Glomerular endothelial cell (primary cell): ENCODE measurements at places on chromosomes 12 and 14. TPM values are rescaled to one million over a fixed set of nuclear protein-coding genes. Genes with fewer than 3 reads are reported as not detected.

- DNase-seq, result no peak
Measured at GRCh38 chr12:65500091-65500900, 221.8 kb downstream of the MSRB3 start.

GRCh38 chr14:94548999-94549985 is 11.9 kb upstream of the SERPINA4 start:
- DNase-seq, result no peak

- no peak for DNase-seq
Measured at GRCh38 chr14:50379563-50379962, 17.1 kb downstream of the CDKL1 start.

DNA sequence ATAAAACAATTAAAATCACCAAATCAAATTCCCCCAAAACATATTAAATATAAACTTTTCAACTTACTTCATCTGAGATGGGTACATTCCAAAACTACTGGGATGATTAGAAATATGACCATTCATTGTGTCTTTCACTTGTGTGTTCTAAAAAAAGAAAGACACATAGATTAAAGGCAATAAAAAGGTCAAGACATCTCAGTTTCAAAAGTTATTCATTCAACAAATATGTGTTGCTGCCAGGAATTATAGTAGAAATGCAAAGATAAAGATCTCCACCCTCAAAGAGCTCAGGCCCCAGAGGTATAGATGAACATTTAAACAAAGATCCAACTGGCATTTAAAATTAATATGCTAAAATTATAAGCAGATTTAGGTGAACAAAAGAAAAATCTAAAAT is 106.4 kb downstream of the EPS8 start:
- DNase-seq, result no peak

- DNase-seq, result peak; percentile 1
Measured at GRCh38 chr14:101665478-101666078, 95.9 kb upstream of the PPP2R5C start.

- no peak for DNase-seq
Measured at GRCh38 chr12:3455312-3455711, 35.7 kb upstream of the PRMT8 start.

DNA sequence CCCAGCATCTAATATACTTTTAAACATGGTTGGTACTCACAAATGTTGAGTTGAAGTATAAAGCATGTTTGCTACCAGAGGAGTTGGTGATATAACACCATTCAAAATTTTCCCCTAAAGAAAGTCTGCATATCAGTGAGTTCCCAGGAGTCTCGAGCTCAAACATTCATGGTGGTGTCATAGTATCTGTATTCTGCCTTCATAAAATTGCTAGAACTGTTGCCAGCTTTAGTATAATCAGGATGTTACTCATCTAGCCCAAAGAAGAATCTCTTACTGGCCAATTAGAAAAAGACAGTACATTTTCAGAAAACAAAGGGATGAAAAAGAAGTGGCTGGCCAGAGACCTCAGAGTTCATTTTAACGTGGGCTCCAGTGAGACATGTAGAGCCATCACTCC is 374.7 kb downstream of the KCNH5 start:
- DNase-seq, result no peak

GRCh38 chr12:31822761-31823160 is 93.9 kb upstream of the AMN1 start:
- DNase-seq, result no peak

- no peak for DNase-seq
Measured at GRCh38 chr12:95131589-95132340, 58.3 kb upstream of the NR2C1 start.

- no peak for DNase-seq
Measured at GRCh38 chr12:70264067-70264867, 21.0 kb downstream of the CNOT2 start.

GRCh38 chr12:109753959-109754358 is 40.3 kb downstream of the FAM222A start:
- no peak for DNase-seq

GRCh38 chr14:47822326-47822725 is 146.9 kb upstream of the MDGA2 start:
- no peak for DNase-seq

- DNase-seq, result no peak
Measured at GRCh38 chr14:97290977-97291376, 493.8 kb downstream of the VRK1 start.

- no peak for DNase-seq
Measured at GRCh38 chr14:55547650-55548315, 32.2 kb upstream of the KTN1 start.

- DNase-seq, result no peak
Measured at GRCh38 chr14:58863661-58864345, 226.0 kb downstream of the DACT1 start.

- no peak for DNase-seq
Measured at GRCh38 chr12:5776091-5776490, 169.0 kb downstream of the ANO2 start.

DNA sequence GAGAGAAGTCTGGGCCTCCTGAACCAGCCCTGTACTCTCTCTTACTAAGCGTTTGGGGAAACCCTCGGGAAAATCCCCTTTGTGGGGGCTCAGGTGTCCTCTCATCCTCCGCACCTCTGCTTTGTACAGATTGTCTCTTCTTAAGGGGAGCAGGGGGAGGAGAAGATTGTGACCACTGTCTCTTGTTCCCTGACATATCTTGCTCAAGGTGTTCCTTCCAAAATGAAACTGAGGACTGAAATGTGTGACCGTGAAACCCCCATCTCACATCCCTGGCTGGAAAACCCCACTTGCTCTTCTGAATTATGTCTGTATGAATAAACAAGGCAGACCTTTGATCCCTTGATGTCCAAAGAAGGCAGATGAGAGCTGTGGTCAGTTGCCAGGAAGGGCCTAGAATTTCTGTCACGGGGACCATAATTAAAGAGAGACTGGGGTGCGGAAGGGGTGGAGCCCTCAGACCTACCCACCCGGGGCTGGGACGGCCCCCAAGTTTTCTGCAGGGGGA is 369.8 kb downstream of the AACS start:
- DNase-seq, result no peak

GRCh38 chr14:76647697-76648298 is 113.5 kb upstream of the VASH1 start:
- peak; percentile 45 for DNase-seq

DNA sequence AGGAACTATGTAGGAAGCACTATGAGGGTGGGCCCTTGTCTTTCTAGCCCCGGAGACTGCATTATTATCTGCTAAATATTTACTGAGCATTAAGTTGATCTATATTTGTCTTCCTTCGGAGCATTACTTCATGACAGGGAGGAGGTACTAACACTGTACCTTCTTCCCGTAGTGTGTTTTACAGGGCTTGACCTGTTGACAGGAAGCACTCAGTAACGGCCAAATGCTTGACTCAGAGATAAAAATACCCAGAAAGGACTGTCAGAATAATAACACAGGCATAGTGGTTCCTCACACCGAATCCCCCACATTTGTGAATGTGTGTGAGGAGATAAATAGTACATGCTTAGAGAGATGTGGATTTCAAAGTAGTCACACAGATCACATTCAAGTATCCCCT is 466.6 kb downstream of the EGLN3 start:
- DNase-seq, result no peak

DNA sequence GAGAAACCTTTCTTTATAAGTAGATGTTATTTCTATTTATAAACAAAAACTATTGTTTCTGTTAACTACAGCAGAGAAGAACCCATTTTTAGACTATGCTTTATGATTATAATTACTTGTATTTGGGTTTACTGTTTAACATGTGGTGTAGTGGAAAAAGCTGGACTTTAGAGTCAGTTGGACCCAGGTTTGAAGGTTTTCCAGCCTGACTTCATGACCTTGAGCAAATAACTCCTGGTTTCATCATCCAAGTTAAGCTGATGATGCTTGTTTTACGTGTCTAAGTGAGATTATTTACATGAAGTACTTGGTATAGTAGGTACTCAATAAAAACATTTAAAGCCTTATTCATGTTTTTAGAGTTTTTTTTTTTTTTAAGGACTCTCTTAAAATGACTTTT is 221.8 kb upstream of the ARHGAP5 start:
- DNase-seq, result no peak

GRCh38 chr12:41967668-41968500 is 176.8 kb downstream of the GXYLT1 start:
- peak; percentile 22 for DNase-seq

GRCh38 chr12:119857041-119857591 is 20.0 kb downstream of the CIT start:
- no peak for DNase-seq

- no peak for DNase-seq
Measured at GRCh38 chr14:90056826-90057225, 5.0 kb upstream of the KCNK13 start.

DNA sequence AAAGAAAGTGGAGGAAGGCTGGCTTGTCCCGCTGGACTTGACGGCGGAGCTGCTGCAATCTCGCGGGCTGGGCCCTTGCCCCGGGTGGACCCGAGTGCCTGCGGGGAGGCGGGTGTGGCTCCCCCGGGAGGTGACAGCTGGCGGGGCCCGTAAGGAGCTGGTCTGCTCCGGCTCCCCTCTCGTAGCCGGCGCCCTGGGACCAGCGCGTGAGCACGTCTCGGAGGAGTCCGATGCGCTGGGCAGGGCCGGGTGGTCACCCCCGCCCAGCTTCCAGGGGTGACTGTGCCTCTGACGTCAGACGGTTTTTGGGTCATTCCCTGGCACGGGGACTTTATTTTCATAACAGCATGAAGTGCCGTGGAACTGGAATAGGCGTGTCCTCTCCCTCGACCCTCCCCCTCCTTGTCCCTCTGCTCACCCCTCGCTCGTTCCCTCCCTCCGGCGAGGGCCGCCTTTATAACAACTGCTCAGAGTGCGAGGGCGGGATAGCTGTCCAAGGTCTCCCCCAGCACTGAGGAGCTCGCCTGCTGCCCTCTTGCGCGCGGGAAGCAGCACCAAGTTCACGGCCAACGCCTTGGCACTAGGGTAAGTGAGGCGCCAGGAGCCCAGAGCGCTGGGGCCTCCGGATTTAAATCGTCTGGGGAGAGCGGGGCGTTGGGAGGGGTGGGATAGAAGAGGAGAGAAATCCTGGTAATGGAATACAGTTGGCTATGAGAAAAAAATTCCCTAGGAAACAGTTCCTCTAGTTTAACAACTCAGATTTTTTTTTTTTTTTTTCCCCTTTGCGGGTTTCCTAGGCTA is at the start of gene GPRC5A:
GPRC5A (plus strand) TSS at position 483 of the 801 bp plus-strand sequence. CDS start 16,688 bp downstream, outside the sequence.
- no peak for DNase-seq

DNA sequence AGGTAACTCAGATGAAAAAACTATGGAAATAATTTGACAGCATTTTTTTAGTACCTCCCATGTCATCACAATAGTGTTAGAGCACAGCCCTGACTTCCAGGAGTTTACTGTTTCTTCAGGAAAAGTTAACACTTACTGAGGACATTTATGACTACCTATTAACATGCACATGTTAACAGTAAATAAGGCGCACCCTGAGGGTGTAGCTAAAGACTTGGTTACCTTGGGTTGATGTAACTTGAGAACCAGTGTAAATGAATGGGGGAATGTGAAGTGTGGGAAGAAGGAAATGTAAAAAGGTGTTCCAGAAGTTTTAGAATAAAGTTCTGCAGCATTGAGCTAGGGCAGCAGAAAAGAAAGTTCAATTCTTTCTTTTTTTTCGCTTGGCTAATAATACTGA is 366.2 kb downstream of the EGLN3 start:
- DNase-seq, result no peak

DNA sequence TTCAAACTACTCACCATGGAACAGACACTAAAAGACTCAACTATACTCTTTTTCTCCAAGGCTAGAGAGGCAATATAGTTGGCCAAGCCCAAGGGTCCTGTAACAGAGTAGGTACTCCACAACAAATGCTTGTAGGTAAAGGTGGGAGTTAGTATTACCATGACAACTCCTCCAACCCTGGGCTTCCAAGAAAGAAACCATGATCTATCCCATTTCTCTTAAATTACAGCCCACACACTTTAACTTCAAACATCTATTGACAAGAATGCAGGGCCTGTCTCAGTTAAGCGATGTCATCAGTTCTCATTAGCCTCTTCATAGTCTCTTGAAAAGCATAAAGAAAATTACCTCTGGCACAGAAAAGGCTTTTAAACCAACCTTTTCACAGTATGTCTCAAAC is 25.0 kb downstream of the ERH start:
- DNase-seq, result no peak

DNA sequence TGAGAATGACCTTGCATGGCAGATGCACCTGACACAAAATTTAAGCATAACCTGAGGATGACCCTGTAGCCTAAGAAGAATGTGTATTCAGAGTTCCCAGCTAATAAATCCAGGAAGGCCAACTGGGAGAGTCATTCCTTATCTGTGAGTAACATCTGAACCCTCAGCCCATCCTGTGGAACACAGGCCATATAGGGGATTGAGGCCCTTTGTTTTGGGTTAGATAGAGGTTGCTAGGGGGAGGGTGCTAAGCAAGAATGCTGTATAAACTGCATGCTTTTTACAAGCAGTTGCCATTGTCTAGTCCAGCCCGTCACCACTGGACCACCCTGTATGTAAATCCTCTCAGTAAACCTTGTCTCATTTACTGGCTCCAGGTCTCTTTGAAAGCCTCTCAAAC is 77.0 kb downstream of the BICD1 start:
- DNase-seq, result no peak

DNA sequence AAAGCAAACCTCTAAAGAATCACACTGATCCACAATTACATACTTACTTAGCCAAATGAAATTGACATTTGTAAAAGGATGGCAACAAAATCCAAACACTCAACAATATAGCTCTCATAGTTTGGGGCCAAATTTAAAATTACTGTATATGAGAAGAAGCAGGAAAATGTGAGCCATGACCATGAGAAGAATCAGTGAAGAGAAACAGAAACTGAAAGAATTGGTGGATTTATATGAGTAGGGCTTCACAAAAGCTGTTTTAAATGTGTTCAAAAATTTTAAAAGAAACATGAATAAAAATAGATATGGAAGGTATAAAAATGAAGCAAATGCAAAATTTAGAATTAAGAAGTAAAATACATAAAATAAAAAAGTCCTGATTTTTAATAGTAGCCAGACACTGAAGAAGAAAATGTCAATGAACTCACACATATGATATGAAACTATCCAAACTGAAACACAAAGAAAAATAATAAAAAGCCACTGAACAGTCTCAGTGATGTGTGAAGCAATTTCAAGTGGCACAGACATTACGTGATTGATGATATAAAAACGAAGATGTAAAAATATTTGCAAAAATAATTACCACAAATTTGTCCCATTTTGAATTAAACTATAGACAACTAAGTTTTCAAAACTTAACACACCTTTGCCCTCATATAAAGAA is 87.9 kb upstream of the MDGA2 start:
- DNase-seq, result no peak

- no peak for DNase-seq
Measured at GRCh38 chr12:13000925-13001774, 1.1 kb upstream of the HEBP1 start.

SMOC1 gene
- total RNA-seq, result 1.1 TPM in 1 of 2 replicates, not detected in the other

MYF6 gene
- total RNA-seq, result not detected in 2 replicates

CDKN1B gene
- total RNA-seq, result 15.8 and 25.0 TPM in 2 replicates

CAPS2 gene
- 2.6 TPM in 1 of 2 replicates, not detected in the other for total RNA-seq

FIGNL2 gene
- 0.41 and 0.73 TPM in 2 replicates for total RNA-seq

MGAT2 gene
- total RNA-seq, result 69.7 and 71.0 TPM in 2 replicates

RHOJ gene
- total RNA-seq, result 57.3 and 103 TPM in 2 replicates

LAG3 gene
- not detected in 2 replicates for total RNA-seq

LRRC43 gene
- 1.4 and 2.7 TPM in 2 replicates for total RNA-seq

KRT75 gene
- total RNA-seq, result not detected in 2 replicates

PMCH gene
- not detected in 2 replicates for total RNA-seq

OVCH1 gene
- not detected in 2 replicates for total RNA-seq

IL31 gene
- total RNA-seq, result not detected in 2 replicates
